Retina (tissue), 1 donor: ENCODE measurements at places on chromosomes 3 and 15.
A peak's percentile ranks its signal among the peaks of the same experiment; 100 is the strongest.

DNA sequence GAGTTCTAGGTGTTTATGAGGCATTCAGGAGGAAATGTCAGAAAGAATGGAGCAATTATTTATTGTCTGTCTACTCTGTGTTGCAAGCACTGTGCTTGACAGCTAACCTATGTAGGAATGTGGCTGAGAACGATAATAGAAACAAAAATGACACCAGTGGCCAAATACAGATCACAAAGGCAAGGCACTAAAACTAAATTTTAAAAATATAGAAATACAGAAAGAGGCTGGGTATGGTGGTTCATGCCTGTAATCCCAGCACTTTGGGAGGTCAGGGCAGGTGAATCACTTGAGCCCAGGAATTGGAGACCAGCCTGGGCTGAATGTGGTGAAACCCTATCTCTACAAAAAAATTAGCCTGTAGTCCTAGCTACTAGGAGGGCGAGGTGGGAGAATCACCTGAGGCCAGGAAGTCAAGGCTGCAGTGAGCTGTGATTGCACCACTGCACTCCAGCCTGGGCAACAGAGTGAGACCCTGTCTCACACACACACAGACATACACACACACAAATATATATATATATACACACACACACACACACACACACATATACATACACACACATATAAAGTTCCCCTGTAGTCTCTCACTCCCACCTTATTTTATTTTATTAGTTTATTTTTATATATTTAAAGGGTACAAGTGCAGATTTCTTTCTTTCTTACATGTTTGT lies 6.0 kb downstream of the PRKCI start:
- no peak for DNase-seq

GRCh38 chr15:35181538-35181937 lies 96.4 kb upstream of the NANOGP8 start:
- no peak for DNase-seq

DNA sequence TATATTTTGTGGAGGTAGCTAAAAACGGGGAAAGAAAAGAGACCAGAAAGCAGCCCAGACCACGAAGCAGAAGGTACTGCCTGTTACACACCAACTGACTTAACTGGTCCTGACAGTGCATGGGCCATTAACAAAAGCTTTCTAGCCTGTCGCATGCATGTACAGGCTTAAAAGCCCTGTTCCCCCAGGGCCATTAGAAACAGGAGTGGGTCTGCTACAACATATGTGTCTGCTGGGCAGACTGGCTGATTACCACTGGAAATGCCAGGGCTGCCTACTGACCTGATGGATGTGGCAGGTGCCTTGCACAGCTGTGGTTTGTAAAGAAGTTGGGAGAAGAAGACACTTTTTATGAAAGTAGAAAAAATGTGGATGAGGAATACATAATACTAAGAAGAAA lies 137.4 kb downstream of the GAP43 start:
- DNase-seq = peak; percentile 71

DNA sequence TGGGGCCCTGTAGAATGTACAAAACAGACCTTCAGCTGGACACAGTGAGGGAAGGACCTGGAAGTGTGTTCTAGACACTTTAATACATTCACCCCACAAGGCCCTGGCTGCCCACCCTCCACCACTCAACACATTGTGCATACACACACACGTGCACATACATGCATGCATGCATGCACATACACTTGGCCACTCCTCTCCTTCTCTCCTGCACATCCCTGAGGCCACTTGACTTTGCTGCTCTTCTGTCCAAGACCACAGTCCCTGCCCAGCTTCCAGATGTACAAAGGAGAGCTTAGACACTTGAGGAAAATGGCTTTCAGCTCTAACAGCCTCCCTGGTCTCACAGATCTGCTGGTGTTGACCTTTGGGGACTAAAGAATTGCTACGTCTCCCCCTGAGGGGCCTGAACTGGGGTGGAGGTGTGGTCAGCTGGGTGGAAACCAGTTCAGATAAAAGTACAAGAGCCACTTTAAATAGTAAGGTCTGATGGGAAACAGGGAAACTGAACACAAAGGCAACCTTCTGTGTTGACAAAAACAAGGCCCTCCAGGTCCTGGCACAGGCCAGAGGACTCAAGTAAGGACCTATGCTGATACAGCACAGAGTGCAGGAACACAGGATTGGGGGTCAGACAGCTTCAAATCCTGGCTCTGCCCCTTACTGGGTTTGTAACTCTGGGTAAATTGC lies 24.8 kb upstream of the NOX5 start:
- DNase-seq = no peak

DNA sequence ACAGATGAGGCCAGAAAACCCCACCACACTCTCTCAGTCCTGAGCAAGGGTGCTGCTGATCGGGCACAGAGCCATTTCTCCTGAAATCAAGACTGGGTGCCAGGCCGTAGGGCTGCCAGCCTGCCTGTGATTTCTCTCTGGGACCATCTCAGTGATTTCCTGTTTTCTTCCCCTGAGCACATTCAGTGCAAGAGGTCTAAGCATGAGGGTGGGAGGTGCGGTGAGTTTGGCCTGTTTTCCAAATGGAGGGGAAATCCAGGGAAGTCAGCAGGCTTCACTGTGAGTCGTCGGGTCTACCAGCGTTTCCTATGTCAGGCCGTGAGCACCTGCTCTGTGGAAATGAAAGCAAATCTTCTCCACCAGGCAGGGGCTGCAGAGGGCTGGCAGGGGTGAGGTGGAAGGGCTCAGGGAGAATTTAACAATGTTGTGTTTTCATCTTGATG lies 82.3 kb downstream of the ST6GAL1 start:
- DNase-seq = no peak

DNA sequence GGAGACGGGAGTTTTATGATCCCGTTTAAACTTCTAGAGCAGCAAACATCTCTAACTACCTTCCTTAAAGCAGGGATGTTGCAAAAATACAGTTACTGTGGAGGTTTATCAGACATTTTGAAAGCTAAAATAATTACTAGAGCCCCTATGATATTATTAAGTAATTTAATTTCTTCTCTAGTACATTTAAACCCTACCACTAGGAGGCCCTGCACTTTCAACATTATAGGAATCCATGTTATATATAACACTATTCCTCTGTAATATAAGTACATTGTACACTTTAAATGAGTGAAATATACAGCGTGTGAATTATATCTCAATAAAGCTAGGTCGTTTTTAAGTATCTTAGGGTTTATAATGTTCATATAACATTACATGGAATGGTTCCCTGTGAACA lies 11.5 kb downstream of the SETMAR start:
- DNase-seq = no peak

DNA sequence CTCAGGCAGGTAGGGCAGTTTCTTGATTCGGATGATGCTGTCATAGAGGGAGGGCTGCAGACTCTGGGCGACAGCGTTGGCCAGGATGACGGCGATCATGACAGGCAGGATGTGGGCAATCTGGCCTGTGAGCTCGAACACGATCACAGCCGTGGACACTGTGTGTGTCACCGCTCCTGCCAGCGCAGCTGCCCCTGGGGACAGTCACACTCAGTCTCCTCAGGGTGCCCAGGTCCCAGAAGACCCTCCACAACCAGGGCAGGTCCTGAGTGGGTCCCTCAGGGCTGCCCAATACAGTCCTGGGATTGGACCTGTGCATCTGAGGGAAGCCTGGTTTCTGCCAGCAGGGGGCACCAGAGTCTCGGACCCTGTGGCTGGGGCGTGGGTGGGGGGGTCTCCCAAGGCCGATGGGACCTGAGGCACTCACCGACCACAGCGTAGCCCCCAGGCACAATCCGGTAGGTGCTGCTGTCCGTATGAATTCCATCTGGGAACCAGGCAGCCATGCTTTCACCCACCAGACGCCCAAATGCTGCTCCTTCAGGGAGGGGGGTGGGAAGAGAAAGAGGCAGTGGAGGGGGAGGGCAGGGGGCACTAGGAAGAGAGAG lies 7.2 kb downstream of the CLCN2 start:
- peak; percentile 51 for DNase-seq

- DNase-seq = no peak
Measured at GRCh38 chr3:104438706-104439105, 928.0 kb upstream of the ALCAM start.

DNA sequence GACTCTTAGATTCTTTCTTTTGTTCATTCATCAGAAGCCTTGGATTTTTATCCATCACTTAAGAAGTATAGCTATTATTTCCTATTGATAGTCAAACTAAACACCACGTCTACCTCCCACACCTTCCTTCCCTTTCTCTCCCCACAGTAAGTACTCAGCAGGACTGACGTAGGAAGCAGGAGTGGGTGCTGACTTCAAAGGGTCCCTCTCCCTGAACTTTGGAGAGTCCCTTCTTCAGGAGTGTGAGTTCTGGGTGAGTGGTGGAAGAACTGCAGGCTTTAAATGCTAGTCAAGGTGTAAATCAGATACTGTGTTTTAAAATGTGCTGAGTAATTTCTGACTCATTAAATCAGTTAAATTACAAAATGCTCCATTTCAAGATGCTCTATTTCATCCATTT lies 126.5 kb upstream of the BFSP2 start:
- no peak for DNase-seq

- no peak for DNase-seq
Measured at GRCh38 chr3:30996467-30996866, 102.0 kb upstream of the GADL1 start.

DNA sequence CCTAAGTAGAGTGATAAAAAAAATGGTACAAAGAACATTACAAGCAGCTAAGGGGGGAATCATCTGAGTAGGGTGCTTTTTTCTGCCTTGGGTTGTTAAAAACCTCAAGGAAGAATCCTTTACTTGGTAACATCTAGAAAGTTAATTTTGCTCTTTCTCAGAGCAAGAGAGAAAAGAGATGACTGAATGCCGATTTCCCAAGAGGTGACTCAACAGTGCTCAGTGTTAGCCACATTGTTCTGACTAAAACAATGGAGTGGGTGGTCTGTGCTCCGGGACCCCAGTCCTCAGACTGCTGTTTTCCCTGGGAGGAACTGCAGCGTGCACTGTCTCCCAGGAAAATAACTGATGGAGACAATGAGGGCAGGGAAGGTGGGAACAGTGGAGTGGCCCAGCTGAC lies 41.1 kb upstream of the RASGRP1 start:
- no peak for DNase-seq

- DNase-seq = peak; percentile 44
Measured at GRCh38 chr15:27490867-27491595, 520.0 kb downstream of the GABRG3 start.

- no peak for DNase-seq
Measured at GRCh38 chr15:58628206-58628947, 121.1 kb downstream of the ADAM10 start.

DNA sequence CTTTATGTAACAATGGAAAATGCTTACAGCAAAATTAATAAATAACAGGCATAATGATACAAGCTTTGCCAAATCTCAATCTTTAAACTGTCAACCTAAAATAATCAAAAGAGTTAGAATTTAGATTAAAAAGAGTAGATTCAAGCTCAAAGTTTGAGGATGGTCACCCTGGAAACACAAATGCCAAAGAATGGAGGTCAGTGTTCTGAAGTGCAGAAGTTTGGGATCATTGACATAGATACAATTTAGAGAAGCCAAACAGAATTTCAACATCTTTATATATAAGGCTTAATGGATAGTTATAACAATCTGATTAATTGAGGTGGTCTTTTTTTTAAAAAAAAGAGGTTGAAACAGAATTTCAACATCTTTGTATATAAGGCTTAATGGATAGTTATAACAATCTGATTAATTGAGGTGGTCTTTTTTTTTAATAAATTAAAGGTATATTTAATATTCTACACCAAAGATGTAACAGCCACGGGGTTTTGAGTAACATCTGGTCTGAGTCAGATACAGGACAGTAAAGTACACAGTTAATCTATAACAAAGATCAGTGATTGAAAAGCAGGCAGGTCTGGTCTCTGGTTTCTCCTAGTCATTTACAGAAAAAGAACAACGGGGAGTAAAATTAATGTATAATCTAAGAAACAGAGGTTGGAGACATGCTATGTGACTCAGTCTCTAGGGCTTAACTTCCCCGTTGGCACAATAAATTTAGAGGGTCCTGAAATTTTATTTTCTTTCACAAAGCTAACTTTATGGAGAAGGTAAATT lies 490.7 kb downstream of the GBE1 start:
- no peak for DNase-seq

DNA sequence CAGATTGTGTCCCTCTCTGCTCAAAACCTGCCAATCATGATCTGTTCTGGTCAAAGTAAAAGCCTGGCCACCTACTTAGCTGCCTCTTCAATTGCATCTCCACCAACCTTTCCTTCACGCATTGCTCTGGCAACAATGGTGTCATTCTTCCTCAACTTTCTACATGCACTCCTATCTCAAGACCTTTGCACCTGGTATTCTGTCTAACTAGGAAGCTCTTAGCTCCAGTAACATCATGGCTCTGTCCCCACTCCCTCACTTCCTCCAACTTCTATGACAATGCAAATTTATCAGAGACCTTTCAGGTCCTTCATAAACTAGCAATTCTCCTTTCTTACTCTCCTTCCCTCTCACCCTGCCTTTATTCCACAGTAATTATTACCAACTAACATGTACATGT lies 267.4 kb upstream of the ARL6 start:
- DNase-seq = no peak

GRCh38 chr3:46027021-46027705 lies at the start of gene XCR1:
TSS of gene XCR1 (minus strand) at chr3:46027483. CDS start at chr3:46021947, 5,536 bp downstream.
- no peak for DNase-seq

- peak; percentile 14 for DNase-seq
Measured at GRCh38 chr3:86967062-86967461, 23.9 kb downstream of the VGLL3 start.

GRCh38 chr3:38620236-38620635 lies 29.3 kb downstream of the SCN5A start:
- no peak for DNase-seq

DNA sequence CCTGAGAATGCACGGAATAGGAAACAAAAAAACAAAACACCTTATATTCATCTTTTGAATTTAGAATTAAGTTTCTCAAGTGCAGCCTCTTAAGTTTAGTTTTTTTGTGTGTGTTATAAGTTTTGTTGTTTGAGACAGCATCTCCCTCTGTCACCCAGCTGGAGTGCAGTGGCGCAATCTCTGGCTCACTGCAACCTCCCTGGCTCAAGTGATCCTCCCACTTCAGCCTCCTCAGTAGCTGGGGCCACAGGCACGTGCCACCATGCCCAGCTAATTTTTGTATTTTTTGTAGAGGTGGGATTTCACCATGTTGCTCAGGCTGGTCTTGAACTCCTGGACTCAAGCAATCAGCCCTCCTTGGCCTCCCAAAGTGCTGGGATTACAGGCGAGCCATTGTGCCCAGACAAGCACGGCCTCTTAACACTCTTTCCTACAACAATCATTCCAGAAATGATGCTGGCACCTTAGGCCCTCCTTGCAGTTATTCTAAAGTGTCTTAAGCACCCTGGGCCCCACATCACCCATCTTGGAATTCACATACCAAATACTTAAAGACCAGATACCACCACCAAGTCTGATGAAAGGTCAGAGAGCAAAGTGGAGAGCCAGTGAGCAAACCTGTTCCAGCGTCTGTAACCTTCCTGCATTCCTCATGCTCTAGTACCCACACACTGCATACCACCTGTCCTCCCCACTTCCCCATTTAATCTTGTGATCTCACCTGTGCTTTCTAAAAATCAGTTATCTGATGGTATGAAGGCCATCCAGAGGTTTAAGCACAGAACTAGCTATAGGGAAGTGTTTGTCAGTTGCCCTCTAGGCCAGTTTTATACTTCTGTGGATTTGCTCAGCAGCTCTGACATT lies 6.9 kb upstream of the SPG11 start:
- DNase-seq = no peak

GRCh38 chr3:147404800-147405230 lies 1.5 kb downstream of the ZIC4 start:
- DNase-seq = peak; percentile 54
